ENCODE measurements at places on chromosomes 11 and 22.

GRCh38 chr11:7485186-7486097 lies at the start of gene OLFML1:
Gene OLFML1, plus strand, starts transcription at chr11:7485506. Its CDS starts 370 bp downstream, at chr11:7485876.
- no peak for DNase-seq

DNA sequence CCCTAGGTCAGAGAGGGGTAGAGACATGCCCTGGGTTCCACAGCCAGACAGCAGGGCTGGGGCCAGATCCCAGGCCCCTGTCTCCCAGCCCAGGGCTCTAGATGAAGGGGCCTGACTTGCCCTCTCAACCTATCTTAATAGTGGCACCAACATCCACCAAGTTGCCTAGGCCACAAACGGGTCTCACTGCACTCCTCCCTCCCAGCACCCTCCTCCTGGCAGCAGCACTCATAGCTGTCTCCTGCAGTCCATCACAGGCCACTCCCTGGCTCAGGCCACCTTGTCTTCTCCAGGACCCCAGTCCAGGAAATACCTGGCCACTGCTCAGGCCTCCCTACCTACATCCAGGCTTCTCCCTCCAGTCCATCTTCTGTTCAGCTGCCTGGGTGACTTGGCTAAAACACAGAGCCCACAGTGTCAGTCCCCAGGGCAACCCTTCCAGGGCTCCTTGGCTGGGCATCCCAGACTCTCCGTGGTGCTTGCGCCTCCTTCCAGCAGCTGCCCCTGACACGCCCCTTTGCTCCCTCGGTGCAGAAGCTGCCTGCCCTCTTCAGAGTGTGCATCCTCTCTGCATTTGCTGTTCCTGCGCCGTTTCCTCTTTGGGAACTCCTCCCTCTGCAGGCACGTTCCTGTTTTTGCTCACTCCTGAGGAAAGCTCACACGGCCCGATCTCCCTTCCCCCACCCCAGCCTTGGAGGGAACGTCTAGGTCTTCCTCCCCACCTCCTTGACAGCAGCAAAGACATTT lies 40.5 kb downstream of the LRRC32 start:
- peak; percentile 57 for DNase-seq

DNA sequence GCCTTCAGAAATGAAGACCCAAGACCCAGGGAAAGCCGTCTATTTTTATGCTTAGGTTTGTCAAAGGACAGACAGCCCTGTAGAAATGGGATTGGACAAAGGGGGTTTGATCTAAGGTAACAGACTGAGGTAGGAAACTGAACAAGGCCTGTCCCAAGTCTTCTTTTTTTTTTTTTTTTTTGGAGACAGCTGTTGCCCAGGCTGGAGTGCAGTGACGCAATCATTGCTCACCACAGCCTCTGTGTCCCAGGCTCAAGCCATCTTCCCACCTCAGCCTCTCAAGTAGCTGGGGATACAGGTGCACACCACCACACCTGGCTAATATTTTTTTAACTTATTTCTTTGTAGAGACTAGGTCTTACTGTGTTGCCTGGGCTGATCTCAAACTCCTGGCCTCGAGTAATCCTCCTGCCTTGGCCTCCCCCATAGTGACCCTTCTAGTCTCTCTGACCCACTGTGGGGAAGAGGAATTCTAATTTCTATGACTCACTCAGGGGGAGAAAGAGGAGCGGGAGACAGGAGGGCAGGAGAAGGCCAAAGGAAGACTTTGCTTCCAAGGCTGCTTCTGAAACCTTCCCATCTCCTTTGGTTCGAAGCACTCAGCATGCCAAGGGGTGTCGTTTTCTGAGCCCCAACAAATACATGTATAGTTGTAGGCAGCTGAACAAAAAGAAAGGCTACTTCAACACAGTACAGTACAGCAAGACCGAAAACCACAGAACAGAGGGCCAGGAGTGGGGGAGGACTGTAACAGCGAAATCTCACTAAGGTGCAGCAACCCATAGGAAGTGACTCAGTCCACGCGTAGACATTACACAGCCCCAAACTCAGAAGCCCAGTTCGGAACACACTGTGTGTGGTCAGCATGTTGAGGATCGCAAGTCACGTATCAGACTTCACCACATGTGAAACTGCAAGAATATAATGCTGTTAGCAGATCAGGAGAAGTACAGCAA lies 872 bp downstream of the TMA7B start:
- DNase-seq = peak; percentile 96

GRCh38 chr22:32079130-32080089 lies 36.3 kb downstream of the SLC5A1 start:
- no peak for DNase-seq

GRCh38 chr22:37753746-37754145 lies 54.0 kb upstream of the GCAT start:
- no peak for DNase-seq
